ENCODE measurements at places on chromosomes 1 and 21.

GRCh38 chr1:51512606-51513005 is 6.5 kb downstream of the EPS15 start:
- no peak for DNase-seq

GRCh38 chr21:33433425-33434114 is 30.4 kb downstream of the IFNGR2 start:
- no peak for DNase-seq

- DNase-seq, result no peak
These were observed 8.1 kb downstream of the TDRD5 start for GRCh38 chr1:179599623-179600249.

DNA sequence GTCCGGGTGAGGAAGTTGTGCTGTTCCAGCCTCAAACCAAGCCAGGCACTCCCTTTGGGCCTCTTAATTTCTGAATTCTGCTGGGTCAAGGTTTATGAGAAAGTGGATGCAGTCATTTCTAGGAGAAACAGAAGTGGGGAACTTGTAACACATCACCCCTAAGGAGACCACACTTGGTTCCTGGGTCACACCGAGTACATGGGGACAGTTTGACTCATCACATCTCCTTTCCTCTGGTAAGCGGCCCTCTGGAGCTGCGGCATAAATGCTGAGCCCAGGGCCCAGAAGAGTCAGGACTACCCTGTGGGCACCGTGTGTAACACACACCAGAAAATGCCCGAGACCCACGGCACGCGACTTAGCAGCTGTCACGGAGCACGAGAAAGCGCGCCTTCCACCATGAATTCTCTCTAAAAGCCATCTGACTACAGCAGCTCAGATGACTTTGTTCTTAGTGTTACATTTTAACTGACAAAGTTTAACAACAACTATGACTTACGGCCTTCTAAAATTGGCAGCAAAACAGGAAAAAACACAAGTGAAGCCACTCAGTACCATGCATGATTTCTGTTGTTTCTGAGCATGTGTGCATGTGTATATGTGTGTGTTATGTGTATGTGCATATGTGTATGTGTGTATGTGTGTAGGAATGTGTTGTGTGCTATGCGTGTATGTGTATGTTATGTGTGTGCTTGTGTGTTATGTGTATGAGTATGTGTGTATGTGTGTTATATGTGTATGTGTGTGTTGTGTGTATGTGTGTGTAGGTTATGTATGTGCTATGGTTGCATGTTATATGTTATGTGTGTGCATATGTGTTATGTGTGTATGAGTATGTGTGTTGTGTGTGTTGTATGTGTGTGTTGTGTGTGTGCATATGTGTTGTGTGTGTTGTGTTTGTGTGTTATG is 50.8 kb downstream of the TOMM20 start:
- DNase-seq, result no peak

- peak; percentile 35 for DNase-seq
These were observed 172.7 kb downstream of the PDE4B start for GRCh38 chr1:65965112-65965996.

GRCh38 chr1:162062542-162063015 is 6.9 kb upstream of the NOS1AP start:
- DNase-seq, result peak; percentile 48

DNA sequence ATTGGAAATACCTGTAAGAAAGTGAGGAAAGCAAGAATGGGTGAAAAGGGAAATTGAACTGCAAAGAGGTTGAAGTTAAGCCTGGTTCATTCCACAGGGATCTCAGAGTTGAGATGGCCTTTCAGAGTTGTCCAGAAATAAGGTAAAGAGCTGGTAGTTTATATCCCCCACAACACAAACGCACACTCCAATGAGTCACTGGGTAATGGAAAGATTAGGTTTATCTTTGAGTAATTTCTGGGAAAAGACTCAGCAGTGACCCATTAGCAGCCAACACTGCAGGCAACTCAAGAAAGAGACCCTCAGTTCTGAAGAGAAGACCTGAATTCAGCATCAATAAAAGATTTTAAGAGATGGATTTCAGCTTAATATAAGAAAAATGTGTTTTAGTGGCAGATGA is 485.5 kb downstream of the PTPRC start:
- no peak for DNase-seq

- no peak for DNase-seq
These were observed 21.0 kb downstream of the IFNAR1 start for GRCh38 chr21:33345751-33346238.

DNA sequence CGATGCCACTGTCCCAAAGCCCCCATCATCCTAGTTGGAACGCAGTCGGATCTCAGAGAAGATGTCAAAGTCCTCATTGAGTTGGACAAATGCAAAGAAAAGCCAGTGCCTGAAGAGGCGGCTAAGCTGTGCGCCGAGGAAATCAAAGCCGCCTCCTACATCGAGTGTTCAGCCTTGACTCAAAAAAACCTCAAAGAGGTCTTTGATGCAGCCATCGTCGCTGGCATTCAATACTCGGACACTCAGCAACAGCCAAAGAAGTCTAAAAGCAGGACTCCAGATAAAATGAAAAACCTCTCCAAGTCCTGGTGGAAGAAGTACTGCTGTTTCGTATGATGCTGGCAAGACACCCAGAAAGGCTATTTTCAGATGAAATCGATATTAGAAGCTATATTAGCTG is 8.1 kb downstream of the RHOU start:
- DNase-seq, result no peak

GRCh38 chr21:38439957-38440356 is 58.3 kb downstream of the ERG start:
- no peak for DNase-seq

- no peak for DNase-seq
These were observed 168.2 kb upstream of the C1orf105 start for GRCh38 chr1:172252321-172252720.

DNA sequence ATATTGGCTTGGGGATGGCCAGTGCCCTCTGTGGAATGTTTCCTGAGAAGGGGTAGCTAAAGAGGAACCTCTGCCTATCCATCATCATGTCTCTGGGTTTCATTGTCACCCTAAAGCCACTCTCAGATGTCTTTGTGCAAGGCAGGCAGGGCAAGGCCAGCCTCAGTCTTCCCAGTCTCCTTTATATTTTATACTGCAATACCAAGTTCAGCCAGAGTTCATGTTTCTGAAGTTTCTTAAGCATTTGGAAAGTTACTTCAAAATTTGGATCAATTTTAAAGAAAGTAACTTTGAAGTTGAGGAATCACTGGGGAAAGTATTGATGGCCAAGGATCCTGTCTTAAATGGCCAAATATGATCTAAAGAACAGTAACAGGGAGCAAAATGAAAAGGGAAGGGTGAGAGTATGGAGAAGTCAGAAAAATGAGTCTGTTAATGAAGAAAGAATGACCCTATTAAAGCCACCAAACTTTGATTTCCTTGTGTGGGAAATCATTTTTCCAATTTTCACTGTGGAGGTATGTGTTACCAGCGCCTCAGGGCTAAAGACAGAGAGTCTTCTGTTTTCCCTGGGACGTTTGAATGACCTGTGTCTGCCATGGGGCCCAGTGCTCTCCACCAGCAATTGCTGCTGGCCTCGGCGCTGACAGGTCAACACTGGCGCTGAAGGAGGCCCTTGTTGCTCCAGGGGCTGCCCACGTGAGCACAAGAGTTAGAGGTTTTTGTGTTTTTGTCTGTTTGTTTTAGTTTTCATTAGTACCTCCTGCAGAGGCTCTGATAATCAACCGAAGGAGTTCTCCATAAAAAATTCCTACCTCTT is 93.9 kb downstream of the ATP5PO start:
- DNase-seq, result no peak

GRCh38 chr1:244050014-244050834 is 859 bp upstream of the ZBTB18 start:
- no peak for DNase-seq

DNA sequence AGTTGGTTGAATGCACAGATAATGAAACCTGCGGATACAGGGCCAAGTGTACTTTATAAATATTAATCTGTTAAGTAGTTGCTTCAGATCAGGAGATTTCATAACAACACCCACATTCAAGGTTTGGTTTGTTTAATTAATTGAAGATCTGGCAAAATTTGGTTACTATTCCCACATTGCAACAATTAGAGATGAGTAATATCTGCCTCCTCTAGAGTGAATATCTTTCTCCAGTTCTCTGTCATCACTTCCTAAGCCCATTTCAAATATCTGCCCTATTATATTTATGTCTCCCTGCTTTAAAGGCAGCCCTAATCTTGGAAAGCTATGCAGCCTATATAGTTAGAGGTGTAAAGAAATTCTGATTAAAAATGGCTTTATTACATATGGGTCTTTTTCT is 61.4 kb downstream of the PPP2R5A start:
- no peak for DNase-seq

- no peak for DNase-seq
These were observed at the start of gene NPR1 for GRCh38 chr1:153678519-153679336. Gene NPR1 (plus strand): TSS chr1:153678688. CDS start chr1:153679109, 421 bp downstream.

DNA sequence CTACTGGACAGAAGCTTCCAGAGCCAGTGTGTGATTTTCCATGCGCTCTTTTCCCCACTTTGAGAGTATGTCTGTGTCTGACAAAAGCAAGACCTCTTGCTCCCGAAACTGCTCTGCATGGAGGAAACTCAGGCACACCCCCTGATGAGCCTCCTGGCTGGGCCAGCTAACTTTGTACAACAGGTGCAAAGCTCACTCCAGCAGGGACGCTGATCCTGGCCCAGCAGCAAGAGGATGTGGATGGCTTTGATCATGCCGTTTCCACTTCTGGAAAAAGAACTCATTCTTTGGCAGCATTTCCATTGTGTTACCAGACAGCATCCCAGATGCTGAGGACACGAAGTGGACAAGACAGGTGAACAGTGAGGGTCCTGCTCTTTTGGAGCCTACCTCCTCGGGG is 103.1 kb downstream of the TLR5 start:
- DNase-seq, result no peak

GRCh38 chr1:45008076-45008475 is 3.0 kb downstream of the HECTD3 start:
- DNase-seq, result no peak

DNA sequence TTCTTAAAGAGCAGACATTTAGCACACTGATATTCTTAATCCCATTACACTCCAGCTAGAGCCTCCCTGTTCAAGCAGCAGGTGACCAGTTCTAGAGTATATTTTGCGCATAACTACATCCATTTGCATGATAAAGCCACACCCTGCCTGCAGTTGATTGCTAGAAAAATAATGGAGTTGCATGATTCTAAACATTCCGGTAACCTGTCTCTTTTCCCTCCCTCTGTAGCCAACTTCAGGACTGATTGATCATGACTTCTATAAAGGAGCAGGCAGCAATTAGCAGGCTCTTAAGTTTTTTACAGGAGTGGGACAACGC is 14.9 kb downstream of the ARMH1 start:
- no peak for DNase-seq

DNA sequence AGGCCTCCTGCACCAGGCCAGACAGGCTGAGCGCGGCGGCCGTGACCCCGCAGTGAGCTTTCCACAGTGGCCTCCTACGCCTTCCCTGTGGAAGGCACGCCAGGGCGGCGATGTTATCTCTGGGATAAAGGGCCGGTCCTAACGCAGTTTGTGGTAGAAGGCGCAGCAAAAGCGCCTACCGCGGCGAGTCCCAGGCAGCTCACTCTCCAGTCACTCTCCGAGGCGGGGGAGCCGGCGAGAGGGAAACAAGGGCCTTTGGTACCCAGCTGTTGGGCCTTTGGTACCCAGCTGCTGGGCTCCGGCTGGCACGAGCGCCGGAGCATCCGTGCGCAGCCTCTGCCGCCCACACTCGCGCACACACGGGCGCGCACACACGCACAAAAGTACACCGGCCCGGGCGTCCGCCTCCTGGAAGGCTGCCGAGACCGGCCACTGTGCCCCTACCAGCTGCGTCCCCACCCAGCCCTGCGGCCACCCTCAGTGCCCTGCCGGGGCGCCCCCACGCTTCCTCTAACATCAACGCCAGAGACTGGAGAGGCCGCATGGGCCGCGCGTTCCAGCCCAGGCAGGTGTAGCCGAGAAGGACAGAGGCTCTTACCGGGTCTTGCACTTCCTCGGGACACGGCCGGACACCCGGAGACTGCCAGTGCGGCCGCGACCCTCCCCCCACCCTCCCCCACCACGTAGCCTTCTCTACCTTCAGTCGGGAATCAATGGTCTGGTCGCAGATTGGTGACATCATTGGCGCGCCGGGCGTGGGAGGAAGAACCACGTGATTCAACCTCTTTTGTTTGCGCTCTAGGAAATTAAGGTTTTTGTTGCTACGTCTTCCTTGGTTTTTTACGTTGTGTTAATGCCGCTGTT is 19.5 kb upstream of the ADAR start:
- peak; percentile 95 for DNase-seq

DNA sequence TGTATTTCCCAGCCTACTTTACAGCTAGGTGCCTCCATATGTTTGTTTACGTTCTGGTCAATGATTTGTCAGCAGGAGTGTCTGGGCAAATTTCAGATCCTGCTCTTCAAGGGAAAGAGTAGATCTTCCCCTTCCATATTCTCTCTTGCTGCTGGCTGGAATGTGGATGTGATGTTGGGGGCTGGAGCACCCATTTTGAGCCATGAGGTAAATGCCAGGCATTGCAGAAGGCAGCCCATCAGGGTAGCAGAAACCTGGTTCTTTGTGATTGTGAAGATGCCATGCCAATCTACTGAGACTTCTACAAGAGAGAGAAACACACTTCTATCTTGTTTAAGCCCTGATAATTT is 25.1 kb downstream of the RUNX1 start:
- no peak for DNase-seq

DNA sequence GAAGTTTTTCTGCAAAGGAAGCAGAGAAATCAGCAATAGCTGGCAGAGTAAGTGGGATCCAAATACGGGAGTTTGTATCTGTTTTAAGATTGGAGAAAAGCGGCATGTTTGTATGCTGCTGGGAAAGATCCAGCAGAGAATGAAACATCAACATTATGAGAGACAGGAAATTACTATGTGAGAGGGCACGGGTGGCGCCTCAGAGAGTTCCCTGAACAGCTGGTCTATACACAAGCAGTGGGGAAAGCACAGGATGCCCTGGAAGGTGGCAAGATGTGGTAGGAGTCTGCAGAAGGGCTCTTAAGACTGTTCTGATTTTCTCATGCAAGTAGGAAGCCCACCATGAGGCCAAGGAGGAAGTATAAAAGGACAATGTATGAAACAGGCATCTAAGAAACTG is 130.4 kb downstream of the RERE start:
- no peak for DNase-seq

DNA sequence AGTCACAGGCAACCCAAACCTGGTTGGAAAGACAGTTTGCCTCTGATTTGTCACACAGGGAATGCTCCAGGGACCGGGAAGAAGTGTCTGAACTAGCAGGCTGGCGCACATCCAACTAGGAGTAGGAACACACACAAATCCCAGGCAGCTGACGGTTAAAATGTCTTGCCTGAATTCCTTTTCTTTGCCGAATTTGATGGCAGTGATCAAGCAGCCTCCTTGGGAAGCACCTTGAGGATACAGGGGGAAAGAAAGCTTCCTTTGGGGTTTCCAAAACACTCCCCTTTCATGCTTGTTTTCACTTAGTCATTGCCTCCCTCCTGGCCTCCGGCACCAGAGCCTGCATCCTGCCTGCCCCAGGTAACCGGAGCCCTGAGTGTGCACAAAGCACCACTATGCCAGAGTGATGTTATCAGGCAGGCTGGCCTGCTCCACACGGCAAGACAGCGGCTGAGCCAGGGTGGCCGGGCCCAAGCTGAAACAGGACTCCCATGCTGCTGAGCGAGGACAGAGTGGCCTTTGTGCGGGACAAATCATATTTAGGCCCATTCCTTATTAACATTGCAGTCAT is 193.8 kb downstream of the LMX1A start:
- no peak for DNase-seq

Measured in renal pelvis (tissue), 12 donors.